NCI-H1105 (cell line): ENCODE measurements at places on chromosomes 5 and 9.

- no peak for DNase-seq
These were observed 1.0 kb downstream of the STARD4 start for GRCh38 chr5:111511174-111511830.

GRCh38 chr5:179486596-179487051 is 63.7 kb upstream of the RUFY1 start:
- peak; percentile 74 for DNase-seq

DNA sequence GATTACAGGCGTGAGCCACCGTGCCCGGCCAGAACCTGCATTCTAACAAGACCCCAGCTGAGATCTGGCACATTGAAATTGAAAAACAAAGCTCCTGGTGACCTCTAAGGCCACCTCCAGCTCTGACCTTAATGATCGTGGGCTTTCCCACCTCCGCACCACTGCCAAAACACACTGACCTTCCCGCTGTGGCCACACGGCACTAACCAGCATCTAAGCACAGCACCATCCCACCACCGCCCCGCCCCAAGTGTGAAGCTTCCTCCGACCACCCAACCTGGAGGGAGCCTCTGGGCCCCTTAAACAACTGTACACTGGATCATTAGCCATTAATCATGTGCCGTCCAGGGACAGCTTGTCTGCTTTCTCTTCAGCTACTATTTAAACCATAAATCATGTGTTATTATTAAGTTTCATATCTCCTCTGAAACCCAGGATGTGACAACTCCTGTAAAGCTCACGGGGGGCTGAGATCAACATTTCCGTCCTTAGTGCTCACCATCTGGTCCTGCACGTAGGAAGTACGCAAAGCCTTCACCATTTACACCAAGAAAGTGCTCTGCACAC is 80.6 kb downstream of the COL23A1 start:
- no peak for DNase-seq

GRCh38 chr9:131817073-131817472 is 77.2 kb upstream of the RAPGEF1 start:
- no peak for DNase-seq

GRCh38 chr9:76624391-76625048 is 139.7 kb upstream of the PCA3 start:
- no peak for DNase-seq

DNA sequence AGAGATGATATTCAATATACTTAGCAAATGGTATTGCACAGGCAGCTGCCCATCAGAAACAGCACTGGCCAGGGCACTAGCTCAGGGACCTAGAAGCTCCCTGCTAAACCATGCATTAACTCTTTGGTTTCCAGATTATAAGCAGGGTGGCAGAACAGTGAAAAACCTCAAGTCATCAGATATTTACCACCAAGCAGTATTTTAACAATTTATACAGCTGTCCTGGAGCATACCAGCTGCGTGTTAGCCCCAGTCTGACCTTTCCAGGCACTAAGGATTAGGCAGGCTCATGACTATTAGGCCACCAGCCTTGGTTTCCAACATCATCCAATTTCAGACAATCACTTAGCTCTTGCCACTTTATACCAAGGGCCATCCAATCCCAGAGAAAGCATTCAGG is 326.5 kb downstream of the CAAP1 start:
- no peak for DNase-seq

DNA sequence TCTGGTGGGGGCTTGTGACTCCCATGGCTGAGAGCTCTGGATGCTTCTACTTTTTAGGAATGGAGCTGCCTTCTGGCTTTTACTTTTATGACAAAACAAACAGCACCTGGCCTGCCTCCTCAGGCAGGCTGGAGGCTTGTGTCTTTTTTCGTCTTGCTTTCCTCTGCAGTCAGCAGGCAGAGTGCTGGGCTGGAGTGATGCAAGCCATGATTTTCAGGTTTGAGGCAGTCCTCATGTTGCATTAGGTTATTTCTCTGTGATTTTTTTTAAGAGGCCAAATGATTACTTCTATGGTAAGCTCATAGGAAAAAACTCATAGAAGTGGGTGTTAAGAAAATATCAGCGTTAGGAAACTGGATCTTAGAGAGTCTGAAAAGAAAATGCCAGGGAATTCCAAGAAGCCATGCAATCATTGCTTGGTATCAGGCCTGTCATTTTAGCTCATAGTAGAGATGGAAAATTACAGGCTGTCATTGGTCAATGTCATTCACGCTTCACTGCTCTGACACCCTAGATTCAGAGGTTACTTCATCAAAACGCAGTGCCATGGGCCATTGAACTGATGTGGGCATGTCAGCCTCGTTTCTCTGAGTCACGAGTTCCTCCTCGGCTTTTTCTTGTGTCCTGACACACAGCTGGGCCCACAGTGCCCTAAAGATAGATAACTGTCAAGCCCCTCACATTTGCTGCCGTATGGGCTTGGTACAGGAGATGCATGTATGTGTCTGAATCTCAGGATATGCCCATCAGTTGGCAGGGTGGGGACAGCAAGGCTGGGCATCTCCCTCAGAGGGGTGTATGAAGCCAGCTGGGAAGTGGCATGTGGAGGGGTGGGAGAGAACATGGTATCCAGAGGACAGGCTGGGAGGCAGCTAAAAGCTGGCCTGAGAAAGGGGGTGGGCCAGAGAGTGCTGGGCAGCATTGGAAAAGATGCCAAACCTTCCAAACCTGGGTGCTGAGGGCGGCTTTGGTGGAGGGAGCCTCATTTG is 151.8 kb downstream of the HSPA4 start:
- no peak for DNase-seq

GRCh38 chr5:68071736-68072135 is 143.8 kb upstream of the PIK3R1 start:
- DNase-seq = no peak

DNA sequence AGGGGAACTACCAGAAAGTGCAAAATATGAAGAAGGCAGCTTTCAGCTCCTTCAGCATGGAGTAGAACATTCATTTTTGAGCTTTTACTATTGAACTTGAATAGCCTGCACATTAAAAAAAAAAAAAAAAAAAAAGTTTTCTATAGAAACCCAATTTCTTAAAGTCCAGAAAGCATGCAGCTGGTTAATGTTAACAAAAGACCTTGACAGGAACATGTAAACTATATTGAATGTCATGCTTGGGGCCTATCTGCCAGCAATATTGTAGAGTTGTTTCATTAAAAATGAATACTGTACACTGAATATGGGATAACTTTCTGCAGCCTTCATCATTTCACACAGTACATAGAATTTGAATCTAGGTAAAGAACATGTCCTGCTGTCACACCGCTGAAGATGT is 230.6 kb downstream of the NFIB start:
- DNase-seq = no peak

DNA sequence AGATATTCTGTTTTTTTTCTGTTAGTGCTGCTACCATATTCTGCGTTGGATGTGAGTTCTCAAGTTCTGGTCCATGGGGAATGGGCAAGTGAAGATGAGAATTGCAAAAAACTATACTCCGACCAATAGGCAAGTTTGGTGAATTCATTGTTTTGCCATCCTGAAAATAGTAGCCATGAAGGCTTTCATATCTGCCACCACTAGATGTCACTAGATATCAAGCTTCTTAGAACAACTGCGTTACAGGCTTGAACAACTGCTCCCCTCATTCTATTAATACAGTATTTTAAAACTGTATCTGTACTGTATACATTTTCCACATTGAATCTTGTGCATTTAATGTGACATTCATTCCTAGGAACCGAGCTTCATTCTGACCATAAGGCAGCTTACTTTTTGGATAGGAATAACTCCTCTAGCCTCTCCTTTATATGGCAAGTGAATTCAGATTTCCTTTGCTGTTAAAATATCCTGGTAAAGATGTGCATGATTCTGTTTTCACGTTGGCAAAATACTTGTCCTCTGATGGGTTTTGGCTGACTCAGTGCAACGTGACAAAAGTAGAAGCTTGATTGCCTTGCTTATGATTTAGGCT is 163.6 kb downstream of the SREK1 start:
- DNase-seq = peak; percentile 46

GRCh38 chr5:154278186-154278585 is 87.7 kb downstream of the GALNT10 start:
- no peak for DNase-seq

DNA sequence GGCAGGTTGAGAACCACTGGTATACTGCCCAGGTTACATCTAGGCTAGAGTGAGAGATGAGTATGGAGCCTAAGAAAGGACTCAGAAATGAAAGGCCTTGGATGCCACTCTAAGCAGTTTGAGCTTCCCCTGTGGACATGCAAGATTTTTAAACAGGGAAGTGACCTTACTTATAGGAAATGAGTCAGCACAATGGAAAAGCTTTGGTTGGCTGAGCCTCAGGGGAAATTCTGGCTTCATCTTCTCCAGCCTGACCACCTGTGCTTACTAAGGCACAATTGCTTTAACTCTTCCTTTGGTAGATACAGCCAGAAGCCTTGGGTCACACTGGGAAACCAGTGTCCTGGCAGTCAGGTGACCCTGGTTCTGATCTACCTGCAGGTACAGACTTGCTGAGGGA is 380.2 kb upstream of the ZNF462 start:
- DNase-seq = no peak

DNA sequence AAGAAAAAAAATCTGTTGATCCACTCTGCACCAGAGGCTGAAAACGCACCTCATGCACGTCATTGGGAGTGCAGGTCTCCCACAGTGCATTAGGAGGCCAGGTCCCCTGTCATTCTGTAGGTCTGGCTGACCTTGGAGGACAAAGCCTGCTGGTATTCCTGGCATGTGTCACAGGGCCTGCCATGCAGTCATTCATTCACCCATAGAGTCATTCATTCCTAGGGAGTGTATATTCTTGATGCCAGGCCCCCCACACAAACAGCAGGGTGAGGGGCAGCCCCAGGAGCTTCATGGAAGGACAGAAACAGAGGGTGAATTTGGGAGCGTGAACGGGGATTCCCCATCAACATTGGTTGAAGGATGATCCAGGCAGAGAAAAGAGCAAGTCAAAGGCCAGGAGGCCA is 2.2 kb downstream of the GBGT1 start:
- no peak for DNase-seq

- DNase-seq = no peak
These were observed 9.6 kb upstream of the BICD2 start for GRCh38 chr9:92774274-92774673.

GRCh38 chr9:100449420-100449819 is 22.5 kb downstream of the MSANTD3 start:
- no peak for DNase-seq

- DNase-seq = no peak
These were observed 4.4 kb upstream of the ZDHHC12 start for GRCh38 chr9:128728298-128728697.

DNA sequence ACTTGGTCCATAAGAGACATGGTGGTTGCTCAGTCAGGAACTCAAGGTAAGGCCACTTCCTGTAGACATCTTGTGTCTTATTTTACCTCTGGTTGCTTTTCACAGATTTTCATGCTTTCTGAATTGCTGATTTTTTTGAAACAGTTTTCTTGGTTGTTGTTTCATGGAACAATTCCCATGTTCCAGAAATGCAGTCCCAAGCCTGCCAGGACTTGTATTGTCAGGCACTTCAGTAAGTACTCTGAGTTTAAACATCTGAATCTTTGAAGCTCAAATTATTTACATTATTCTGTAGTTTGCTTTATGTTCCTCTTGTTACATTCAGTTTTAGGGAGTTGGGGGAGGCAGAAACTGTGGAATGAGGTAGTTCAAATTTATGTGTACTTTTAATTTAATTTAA is 290.2 kb downstream of the DMRT2 start:
- no peak for DNase-seq

GRCh38 chr9:110933350-110934001 is 104.8 kb downstream of the LPAR1 start:
- DNase-seq = no peak

DNA sequence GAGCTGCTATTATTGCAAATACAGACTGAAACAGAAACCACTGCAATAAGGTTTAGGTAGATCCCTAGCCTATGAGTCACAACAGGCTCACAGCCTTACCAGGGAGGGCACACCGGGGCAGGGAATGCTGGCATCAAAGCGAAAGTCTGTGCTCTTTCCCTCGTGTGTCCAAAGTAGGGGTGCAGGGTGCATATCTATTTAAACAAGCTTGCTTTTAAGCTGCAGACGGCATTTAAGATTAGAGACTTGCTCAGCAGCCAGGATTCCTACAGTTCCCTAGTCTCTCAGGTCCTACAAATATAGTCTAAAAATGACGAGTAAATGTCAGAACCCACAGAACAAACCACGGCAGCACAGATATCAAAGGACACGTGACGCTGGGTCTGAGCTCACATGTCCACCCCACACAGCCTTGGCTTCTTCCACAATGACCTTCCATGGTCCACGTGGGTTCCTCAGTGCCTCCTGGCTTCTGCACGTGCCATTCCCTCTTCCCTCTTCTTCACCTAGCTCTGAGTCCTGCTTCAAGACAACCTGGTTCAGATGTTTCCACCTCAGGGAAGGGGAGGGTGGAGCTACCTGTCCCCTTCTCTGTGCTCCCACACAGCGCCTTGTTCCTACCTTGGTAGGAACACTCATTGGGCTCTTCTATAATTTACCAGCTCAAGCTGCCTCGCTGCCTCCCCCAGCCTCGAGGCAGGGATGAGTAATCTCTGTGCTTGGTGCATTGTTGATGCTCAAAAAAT is 193.2 kb downstream of the MAPKAP1 start:
- no peak for DNase-seq

DNA sequence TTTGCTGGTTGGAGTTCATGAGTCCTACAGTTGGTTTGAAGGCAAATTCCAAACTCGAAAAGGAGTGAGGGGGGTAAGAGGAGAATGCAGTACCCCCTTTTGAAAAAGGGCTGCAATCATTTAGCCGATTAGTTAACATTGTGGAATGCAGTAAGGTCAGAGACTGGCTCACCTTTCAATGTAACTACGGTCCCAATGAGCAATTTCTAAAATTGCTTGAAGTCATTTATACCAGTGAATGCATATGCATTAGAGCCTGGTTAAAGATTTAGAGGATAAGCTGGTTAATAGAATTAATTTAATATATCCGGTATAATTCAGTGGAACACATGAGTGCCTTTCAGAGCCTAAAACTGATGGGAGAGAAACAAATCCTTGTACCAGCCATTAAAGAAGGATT is 172.6 kb upstream of the PAPPA start:
- no peak for DNase-seq

DNA sequence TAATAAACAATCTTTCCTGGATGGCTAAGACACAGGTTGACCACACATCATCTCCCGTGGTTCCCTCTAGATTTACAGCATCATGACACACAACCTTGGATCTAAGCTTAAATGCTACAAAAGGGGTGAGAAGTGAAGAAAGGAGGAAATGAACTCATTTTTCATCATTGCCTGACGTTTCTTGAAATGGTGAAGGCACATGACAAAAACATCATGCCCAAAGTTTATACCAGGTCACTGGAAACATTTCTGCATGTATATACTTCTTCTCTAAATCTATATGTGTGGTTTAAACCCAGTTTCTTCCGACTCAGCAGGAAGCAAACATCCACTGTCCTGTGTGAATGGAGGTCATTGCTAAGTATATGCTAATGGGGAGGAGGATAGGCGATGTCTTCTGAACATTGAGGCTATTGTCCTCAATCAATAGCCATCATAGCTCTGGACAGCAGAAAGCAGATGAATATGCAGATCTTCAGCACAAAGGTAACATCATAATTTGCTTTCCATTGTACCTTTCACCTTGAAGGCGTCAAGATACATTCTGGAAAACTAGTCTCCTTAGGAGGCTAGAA is 137.4 kb downstream of the MED27 start:
- no peak for DNase-seq
